ENCODE measurements at places on chromosomes 16 and 17.

- no peak for DNase-seq
Measured at GRCh38 chr17:64147110-64148016, 17.4 kb upstream of the ERN1 start.

DNA sequence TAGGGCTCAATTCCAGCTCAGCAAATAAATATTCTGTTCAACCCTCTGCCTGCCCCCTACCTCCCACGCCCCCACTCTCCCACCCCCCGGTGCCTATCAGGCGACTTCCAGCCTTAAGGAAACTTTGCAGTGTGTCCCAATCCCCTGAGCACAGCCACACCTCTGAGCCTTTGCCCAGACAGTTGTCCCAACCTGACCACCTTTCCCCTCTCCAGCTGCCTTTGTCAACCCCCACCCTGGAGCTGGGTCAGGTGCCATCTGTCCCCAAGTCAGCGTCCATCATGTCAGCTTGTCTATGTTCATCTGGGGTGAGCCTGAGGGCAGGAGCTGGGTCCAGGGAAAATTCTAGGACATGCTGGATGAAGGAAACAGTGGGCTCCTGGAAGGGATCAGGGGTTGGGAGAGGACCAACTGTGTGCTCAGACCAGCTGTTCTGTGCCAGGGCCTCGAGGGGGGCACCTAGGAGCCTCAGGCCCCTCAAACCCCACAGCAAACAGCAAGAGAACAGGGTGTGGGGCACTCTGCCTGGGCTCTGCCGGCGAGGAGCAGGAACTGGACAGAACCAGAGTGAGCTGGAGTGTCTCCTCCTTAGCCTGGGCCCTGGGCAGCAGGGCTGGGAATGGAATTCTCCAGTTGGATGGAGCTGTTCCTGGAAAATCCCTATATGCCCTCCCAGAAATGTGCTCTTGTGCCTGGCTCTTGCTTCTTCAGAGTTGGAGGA, 17.8 kb downstream of the CDH16 start:
- no peak for DNase-seq

GRCh38 chr17:62351176-62351575, 29.2 kb upstream of the EFCAB3 start:
- no peak for DNase-seq

- DNase-seq: no peak
Measured at GRCh38 chr17:789160-789840, 7.1 kb downstream of the MRM3 start.

DNA sequence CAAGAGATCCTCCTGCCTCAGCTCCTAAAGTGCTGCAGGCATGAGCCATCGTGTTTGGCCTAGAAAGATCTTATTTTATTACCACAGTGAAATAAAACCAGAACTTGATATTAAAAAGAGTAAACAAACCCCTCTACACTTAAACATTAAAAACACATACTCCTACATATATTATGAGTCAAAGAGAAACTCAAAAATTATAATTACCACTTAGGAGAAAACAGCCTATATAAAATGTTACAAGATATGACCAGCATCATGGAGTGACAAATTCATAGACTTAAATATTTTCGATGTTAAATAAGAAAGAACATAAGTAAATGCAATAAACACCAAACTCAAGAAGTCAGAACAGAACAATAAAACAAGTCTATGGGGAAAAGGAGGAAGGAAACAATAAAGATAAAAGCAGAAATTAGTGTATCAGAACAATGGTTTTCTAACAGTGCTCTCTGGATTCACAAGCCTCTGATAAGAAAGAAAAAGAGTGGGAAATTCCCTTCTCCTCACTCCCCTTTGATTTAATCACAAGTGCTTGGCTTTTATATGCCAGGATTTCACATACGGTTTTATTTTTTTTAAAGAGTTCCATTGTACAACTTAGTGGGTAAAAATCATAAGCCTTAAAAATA, 23.0 kb downstream of the SKAP1 start:
- no peak for DNase-seq

- no peak for DNase-seq
Measured at GRCh38 chr16:65116818-65117430, 4.9 kb downstream of the CDH11 start.

DNA sequence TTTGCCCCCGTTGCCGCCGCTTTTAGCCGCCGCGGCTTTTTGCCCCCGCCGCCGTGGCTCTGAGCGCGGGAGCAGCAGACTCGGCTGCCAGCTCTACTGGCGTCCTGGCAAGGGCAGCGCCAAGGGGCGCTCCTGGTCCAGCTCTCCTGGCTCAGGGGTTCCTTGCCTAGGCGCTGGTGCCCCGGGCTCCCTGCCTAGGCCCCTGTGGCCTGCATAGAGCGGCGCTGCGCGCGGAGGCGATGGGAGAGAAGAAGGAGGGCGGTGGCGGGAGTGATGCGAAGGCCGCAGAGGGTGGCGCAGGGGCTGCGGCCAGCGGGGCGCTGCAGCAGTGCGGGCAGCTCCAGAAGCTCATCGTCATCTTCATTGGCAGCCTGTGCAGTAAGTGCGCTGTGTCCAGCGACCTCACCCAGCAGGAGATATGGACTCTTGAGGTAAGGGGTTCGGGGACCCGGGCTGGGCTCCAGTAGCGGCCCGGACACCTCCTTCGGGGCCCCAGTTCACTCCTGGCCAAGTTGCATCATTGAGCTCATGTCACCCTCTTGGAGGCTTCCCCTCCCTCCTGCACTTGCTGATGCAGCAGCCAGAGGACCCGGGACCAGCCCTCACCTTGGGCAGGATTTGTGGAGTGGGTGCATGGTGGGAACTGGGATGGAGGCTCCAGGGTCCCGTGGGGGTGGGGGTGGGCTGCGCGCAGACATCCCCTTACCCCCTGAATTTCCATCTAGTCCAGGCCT, 1344.4 kb downstream of the TP53TG3F start:
- DNase-seq: no peak

DNA sequence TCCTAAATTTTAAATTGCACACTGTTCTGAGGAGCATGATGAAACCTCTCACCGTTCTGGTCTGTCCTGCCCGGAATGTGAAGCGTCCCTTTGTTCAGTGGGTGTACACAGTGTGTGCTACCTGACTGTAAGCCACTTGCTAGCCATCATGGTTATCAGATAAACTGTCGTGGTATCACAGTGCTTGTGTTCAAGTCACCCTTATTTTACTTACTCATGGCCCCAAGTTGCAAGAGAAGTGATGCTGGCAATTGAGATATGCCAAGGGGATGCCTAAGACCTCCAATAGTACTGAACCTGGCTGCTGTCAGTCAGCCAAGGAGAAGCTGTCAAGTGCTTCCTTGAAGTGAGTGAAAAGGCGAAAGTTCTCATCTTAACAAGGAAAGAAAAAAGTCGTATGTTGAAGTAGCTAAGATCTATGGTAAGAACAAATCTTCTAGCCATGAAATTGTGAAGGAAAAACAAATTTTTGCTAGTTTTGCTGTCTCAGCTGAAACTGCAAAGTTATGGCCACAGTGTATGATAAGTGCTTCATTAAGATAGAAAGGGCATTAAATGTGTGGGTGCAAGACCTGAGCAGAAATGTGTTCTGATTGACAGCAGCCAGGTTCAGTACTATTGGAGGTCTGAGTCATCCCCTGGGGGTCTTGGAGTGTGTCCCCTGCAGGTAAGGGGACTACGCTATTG, 5.8 kb downstream of the PIK3R6 start:
- no peak for DNase-seq

GRCh38 chr17:17129466-17129865, 76.7 kb downstream of the PLD6 start:
- no peak for DNase-seq

GRCh38 chr17:36948717-36949460, at the start of gene AATF:
AATF (plus strand) TSS chr17:36948954; CDS start chr17:36949126, 172 bp downstream.
- DNase-seq: peak; percentile 98

- DNase-seq: no peak
Measured at GRCh38 chr17:33258296-33258695, 34.8 kb downstream of the ASIC2 start.

GRCh38 chr16:17206712-17207111, 264.0 kb downstream of the XYLT1 start:
- DNase-seq: no peak

DNA sequence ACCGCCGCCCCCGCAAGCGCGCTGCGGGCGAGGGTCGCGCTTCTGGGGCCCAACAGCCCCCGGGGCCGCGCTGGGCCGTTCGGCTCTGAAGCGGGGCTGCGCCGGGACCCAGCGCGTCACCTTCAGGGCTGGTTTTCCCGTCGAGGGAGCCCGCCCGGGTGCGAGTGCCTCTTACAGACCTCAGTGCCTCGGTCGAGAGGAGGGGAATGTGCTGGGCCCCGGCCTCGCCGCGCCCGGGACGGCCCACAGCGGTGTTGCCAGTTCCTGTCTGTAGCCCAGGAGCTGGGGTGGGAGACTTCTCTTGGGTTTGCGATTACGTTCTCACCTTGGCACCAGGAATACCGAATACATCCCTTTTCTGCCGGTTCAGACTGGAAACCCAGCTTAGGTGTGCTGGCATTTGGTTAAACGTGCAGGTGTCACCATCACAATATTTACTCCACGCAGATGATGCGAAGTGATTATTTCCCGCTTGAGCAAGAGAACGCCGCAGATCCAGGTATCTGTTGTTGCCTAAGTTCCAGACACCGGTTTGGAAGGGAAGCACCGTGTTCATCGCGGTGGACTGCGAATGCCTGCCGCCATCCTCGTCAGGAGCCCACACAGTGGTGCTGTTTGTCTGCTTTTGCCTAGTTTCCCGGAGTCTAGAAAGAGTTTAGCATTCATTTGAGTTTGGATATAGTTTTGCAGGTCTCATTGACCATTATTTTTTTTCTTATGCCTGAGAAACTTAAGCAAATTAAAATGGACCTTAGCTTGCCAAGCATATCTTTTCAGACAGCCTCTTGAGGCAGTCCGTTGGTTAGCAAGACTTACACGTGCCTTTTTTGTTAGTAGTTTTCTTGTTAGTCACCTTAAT, 914 bp downstream of the MAP1LC3B start:
- peak; percentile 67 for DNase-seq

DNA sequence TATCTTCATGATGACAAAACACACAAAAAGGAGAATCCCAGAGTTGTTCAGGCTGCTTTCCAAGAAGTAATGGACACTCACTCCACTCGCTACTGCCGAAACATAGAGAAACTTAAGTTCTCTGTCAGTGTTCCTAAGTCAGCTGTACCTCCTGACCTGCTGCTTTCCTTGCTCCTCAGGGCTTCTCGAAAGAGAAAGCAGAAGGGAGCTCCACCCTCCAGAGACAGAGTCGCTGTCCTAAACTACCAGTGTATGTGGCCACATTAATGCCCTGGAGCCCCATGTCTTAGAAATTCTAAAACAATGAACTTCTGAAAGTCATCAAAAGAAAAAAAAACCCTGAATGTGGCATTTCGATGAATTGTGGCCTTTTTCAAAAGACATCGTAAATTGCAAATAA, 390.8 kb upstream of the MON1B start:
- DNase-seq: no peak

DNA sequence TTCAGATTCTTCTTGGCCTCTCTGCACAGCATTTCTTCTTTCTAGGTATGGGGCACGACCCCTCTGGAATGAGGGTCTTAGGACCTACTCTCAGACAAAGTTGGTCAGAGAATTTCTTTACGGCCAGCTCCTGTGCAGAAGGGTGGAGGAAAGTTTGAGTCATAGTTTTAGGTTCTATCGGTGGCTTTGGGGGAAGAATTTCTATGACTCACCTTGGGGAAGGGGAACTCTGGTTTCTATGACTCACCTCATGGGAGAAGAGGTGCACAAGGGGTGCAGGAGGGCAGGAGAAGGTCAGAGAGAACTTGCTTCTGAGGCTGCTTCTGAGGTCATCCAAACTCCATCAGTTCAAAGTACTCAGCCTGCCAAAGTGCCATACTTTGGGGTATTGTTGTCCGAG, 2.5 kb upstream of the ABCC12 start:
- DNase-seq: peak; percentile 53

- DNase-seq: no peak
Measured at GRCh38 chr17:80115159-80115558, 13.8 kb downstream of the GAA start.

GRCh38 chr17:78818932-78819331, 21.7 kb downstream of the USP36 start:
- no peak for DNase-seq

DNA sequence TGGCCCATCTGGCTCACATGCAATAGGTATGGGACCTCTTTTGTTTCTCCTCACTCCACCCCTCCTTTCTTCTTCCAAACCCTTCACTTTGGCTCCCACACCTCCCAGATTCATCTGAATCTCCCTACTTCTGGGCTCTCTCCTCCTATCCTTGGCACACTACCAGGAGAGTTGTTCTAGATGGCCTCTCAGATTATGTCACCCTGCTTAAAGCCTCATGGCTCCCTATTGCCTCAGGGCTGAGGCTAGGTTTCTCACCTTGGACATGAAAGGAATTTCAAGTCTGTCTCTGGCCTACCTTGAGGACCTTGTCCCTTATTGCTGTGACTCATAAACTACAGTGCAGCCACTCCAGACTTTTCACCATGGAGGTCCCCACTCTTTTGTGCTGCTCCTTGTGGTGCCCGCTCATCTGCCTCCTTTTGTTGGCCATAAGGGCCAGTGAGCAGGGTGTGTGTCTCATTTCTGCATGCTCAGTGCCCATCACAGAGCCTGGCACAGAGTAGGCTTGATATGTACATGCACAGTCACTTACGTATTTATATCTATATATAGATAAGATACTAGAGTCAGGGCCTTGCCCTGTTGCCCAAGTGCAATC, 1.0 kb upstream of the MFAP4 start:
- DNase-seq: no peak

GRCh38 chr17:65984299-65984698, 207.6 kb downstream of the CEP112 start:
- no peak for DNase-seq

DNA sequence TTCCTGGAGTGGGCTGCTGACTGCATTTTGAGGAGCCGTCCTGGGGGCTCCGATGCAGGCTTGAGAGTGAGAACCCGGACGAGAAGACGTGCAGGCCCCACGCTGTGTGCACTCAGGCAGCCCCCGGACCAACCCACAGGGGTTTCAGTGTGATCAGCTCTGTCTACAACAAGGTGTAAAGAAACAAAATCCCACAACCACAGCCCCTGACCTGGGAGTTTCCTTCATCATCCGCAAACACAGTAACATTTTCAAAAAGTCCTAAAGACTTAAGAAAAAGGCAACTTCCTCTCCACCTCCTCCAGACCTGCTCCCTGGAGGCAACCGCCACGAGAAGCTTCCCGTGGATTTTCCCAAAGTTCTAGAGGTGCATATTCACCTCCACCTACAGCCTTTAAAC, 15.4 kb upstream of the MEAK7 start:
- DNase-seq: peak; percentile 53

- DNase-seq: no peak
Measured at GRCh38 chr16:71767060-71767900, 41.4 kb downstream of the AP1G1 start.

DNA sequence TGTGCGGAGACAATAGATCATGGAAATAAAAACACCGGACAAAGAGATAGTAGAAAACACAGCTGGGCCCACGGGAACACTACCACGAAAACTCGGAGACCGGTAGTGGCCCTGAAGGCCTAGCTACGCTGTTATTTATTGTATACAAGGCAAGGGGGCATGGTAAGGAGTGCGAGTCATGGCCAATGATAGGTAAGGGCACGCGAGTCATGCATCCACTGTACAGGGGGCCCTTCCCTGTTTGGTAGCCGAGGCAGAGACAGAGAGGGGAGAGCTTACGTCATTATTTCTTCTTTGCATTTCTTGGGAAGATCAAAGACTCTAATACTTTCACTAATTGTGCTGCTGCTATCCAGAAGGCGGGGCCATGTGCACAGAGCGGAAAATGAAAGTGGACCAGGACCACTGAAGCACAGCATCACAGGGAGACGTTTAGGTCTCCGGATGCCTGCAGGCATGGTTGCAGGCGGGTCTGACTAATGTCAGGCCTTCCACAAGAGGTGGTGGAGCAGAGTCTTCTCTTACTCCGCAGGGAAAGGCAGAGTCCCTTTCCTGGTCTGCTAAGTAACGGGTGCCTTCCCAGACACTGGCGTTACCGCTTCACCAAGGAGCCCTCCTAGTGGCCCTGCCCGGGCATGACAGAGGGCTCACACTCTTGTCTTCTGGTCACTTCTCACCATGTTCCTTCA, 74.4 kb upstream of the ARL4D start:
- DNase-seq: no peak

Data from stimulated activated naive CD8-positive, alpha-beta T cell treated with anti-CD3 and anti-CD28 coated beads, Interleukin-15, Interleukin-2, amounts not matched to agents 100 U/mL and 50 U/mL, for 24 hours (primary cell).